ENCODE measurements at places on chromosomes 6 and 20. TPM values are rescaled to one million over a fixed set of nuclear protein-coding genes. Genes with fewer than 3 reads are reported as not detected.

DNA sequence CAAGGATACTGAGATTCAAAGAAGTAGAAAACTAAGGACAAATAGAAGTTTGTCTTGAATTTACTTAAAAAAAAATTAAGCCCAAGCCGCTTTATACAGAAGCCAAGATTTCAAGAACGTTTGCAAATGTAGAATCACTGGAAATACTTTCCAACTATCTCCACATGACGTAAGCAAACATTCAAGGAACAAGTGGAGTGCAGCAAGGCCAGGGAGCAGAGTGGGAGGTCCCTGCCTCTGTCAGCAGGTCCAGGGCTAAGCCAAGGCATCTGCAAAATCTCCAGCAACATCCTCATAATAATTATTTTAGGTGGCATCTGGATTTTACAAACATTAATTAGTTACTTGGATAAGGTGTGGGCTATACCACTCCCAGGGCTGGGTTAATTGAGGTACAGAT lies 60.1 kb upstream of the AKIRIN2 start:
- H3K27me3 ChIP-seq, result no peaks in the 10 kb centered on the region
- H3K36me3 ChIP-seq, result no peaks in the 10 kb centered on the region
- no peak overlapping the region for H3K4me3 ChIP-seq
- no peak overlapping the region for H3K27ac ChIP-seq

DNA sequence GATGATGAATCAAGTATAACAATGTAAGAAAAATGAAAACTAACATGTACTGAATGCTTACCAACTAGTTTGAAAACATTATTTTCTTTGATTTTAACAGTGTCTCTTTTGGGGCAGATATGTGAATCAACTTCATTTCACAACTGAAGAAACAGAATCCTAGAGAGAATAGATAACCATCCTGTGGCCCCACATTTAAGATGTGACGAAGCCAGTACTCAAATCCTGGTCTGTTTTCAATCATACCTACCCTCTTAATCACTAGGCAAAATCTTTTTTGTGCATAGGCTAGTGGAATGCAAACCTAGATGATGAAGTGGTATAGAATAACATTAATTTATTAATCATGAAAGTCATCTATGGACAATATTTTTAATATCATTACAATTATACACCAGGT lies 371.6 kb upstream of the EPHA7 start:
- H3K36me3 ChIP-seq, result no peaks in the 10 kb centered on the region
- no peaks in the 10 kb centered on the region for H3K27me3 ChIP-seq
- no peak overlapping the region for H3K27ac ChIP-seq
- no peaks in the 10 kb centered on the region for H3K4me1 ChIP-seq
- H3K4me3 ChIP-seq, result no peak overlapping the region
- DNase-seq, result no peak

The DEFB132 gene
- total RNA-seq, result not detected

GRCh38 chr20:43963233-43963632 lies 48.6 kb downstream of the TOX2 start:
- no peak overlapping the region for H3K4me3 ChIP-seq
- no peak for DNase-seq
- H3K36me3 ChIP-seq, result no peaks in the 10 kb centered on the region
- no peaks in the 10 kb centered on the region for H3K27me3 ChIP-seq
- peaks cover 31% of the 10 kb centered on the region for H3K4me1 ChIP-seq

The SLC22A1 gene
- total RNA-seq, result 4.2 TPM

GRCh38 chr6:37583261-37583660 lies 83.6 kb upstream of the CCDC167 start:
- no peaks in the 10 kb centered on the region for H3K27me3 ChIP-seq
- no peaks in the 10 kb centered on the region for H3K36me3 ChIP-seq

DNA sequence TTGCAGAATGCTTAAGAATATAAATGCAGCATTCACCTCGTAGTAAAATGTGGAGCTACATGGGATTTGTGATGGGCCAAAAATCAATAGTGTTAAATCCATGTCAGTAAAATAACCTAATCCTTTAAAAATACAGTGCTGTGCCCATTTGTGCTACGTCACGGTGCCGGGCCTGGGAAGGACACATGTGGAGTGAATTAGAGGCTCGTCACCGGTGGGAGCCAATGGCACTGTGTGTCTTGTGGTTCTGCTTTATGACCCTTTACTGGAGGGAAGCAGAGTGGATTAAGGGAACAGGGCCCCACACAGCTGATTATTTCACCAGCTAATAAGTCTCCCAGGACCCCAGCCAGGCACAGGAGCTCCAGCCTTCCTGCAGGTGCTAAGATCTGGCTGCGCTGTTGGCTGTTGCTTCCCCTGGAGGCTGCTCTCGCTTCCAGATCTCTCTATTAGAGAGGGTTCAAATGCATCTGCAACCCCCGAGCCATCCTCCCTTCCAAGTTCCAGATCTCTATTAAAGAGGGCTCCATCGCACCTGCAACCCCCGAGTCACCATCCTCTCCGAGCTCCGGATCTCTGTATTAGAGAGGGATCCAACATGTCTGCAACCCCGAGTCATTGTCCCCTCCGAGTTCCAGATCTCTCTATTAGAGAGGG lies 405.8 kb downstream of the CDH4 start:
- no peak overlapping the region for H3K27ac ChIP-seq
- H3K4me1 ChIP-seq, result no peaks in the 10 kb centered on the region
- no peak for DNase-seq
- no peak overlapping the region for H3K4me3 ChIP-seq
- no peaks in the 10 kb centered on the region for H3K27me3 ChIP-seq

DNA sequence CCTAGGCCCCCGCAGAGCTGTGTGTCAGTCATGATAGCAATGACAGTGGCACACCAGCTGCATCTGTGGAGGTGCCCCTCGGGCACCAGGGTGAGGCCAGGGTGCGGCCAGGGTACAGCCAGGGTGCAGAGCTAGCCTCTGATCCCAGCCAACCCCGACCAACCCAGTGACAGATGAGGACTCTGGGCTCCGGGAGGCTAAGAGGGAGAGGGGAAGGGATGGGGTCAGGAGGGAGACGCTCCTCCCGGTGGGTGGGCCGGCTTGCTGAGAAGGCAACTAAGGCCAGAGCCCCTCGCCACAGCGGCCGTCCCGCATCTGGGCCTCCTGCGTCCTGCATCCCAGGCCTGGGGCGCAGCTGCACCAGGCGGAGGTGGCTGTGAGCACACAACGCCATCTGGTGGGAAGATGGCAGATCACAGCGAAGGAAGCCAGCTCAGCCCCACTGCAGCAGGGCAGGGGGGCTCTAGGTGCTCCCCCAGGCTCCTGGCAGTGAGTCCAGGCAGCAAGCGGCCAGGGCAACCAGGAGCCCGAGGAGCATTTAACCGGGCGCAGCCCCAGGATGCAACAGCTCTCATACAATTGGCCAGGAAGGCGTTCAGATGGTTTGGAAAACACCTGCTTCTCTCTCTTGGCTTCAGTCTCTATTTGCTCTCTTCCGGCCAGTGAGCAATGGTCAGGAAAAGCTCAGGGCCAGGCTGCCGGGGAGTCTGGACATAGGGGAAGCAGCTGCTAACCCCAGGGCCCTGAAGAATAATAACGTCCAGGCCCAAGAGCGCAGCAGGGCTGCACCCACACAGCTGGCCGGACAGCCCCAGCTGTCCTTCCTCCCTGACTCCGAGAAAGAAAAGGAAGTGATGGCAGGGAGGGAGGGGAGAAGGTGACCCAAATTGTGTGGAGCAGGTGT lies 169.4 kb downstream of the TAF4 start:
- no peaks in the 10 kb centered on the region for H3K4me1 ChIP-seq
- no peaks in the 10 kb centered on the region for H3K27me3 ChIP-seq
- no peak overlapping the region for H3K4me3 ChIP-seq
- H3K36me3 ChIP-seq, result no peaks in the 10 kb centered on the region
- H3K27ac ChIP-seq, result no peak overlapping the region

The DEFB124 gene
- not detected for total RNA-seq

GRCh38 chr6:35357677-35358076 lies 15.3 kb downstream of the PPARD start:
- no peak overlapping the region for H3K27ac ChIP-seq
- no peak for DNase-seq
- H3K4me1 ChIP-seq, result peaks cover 19% of the 10 kb centered on the region
- H3K27me3 ChIP-seq, result no peaks in the 10 kb centered on the region
- no peak overlapping the region for H3K4me3 ChIP-seq

- H3K4me3 ChIP-seq, result no peak overlapping the region
- H3K27ac ChIP-seq, result no peak overlapping the region
- no peaks in the 10 kb centered on the region for H3K27me3 ChIP-seq
- DNase-seq, result no peak
Measured at GRCh38 chr20:4069751-4070150, 54.4 kb upstream of the RNF24 start.

- peak overlapping the region; percentile 98 for H3K27ac ChIP-seq
- H3K27me3 ChIP-seq, result no peaks in the 10 kb centered on the region
- H3K4me1 ChIP-seq, result peaks cover 48% of the 10 kb centered on the region
- peak overlapping the region; percentile 26 for H3K4me3 ChIP-seq
- H3K36me3 ChIP-seq, result peaks cover 57% of the 10 kb centered on the region
Measured at GRCh38 chr20:62652041-62652893, 10.0 kb downstream of the SLCO4A1 start.

DNA sequence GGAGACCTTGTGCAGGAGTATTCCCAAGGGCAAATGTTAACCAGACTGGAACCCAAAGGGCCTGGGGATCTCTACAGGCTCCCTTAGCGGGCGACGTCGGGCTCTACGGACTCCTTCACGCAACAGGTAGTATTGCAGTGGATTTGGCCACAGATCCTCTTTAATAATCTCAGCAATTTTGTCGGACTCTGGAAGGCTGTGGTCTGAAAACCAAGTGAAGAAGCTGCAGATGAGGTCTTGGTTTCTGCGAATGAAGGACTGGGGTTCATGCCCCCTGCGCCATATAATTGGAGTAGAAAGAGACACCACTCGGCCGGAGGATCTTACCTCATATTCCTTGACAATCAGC lies 1.3 kb downstream of the TSPYL1 start:
- peaks cover 48% of the 10 kb centered on the region for H3K4me1 ChIP-seq
- peak overlapping the region; percentile 99 for H3K27ac ChIP-seq
- DNase-seq, result no peak

DNA sequence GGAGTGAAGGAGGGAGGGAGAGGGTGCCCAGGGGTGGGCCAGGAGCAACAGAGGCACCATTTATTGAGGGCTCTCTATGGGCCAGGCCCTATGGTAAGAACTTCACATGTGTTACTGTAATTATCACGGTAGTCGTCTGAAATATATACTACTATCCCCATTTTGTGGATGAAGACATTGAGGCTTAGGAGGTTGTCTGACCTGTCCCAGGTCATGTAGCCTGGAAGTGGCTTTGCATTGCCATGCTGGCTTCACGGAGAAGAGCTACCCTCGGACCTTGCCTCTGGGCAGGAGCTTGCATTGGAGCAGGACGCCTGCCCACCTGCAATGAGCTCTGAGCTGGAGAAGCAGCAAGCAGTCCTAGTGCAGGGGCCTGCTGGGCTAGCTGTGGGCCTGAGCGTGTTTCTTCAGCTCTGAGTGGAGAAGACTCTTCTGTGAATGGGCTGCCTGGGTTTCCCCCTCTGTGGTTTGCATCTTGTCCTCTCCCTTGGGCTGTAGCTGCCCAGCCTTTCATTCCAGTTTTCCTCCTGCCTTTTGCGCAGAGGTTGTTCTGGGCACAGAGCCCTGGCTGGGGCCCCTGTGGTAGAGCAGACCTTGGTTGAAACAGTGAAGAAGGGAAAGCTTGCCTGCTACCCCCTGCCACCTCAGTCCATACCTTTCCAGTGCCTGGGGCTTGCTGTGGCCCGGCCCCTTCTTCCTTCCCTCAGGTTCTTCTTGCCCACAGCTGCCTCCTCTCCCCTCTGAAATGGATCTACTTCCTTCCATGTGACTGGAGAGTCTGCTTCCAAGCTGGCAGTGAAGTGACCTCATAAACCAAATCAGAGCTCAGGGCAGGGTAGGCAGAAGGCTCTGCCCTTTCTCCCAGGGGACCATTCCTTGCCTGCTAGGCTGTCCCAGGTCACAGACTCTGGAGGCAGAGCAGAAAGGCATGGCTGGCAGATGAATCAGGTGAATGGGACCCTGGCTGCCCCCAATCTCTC lies 24.1 kb upstream of the SRF start:
- no peaks in the 10 kb centered on the region for H3K27me3 ChIP-seq
- H3K4me3 ChIP-seq, result no peak overlapping the region
- peaks cover 10% of the 10 kb centered on the region for H3K4me1 ChIP-seq
- H3K36me3 ChIP-seq, result no peaks in the 10 kb centered on the region
- no peak for DNase-seq

The FNDC1 gene
- total RNA-seq, result 1.0 TPM

- no peak for DNase-seq
- H3K36me3 ChIP-seq, result no peaks in the 10 kb centered on the region
- H3K27me3 ChIP-seq, result no peaks in the 10 kb centered on the region
- H3K4me3 ChIP-seq, result no peak overlapping the region
- peaks cover 12% of the 10 kb centered on the region for H3K4me1 ChIP-seq
Measured at GRCh38 chr6:1553562-1554083, 56.1 kb upstream of the FOXC1 start.

GRCh38 chr20:58212636-58213035 lies 15.8 kb downstream of the ANKRD60 start:
- DNase-seq, result no peak
- no peak overlapping the region for H3K27ac ChIP-seq
- no peaks in the 10 kb centered on the region for H3K36me3 ChIP-seq
- no peak overlapping the region for H3K4me3 ChIP-seq

The NHLRC1 gene
- total RNA-seq, result 2.6 TPM

The PIGU gene
- total RNA-seq, result 13.6 TPM

DNA sequence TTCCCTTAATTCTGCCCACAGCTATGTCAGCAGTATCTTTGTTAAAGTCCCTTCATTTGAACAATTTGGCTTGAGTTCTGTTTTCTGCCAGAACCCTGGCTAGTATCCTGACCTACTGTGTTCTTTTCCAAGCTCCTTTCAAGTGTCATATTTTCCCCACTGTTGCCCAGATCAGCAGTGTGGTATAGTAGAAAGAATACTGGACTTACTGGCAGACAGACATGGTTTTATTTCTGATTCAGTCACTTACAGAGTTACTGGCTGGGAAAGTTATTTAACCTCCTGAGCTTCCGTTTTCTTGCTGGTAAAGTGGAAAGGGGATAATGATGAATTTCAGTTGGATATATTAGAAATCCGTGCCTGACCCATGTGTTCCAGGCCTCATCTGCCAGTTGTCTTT lies 39.8 kb upstream of the RAB23 start:
- H3K27ac ChIP-seq, result no peak overlapping the region
- H3K4me3 ChIP-seq, result no peak overlapping the region
- no peaks in the 10 kb centered on the region for H3K4me1 ChIP-seq
- no peaks in the 10 kb centered on the region for H3K27me3 ChIP-seq
- DNase-seq, result no peak

DNA sequence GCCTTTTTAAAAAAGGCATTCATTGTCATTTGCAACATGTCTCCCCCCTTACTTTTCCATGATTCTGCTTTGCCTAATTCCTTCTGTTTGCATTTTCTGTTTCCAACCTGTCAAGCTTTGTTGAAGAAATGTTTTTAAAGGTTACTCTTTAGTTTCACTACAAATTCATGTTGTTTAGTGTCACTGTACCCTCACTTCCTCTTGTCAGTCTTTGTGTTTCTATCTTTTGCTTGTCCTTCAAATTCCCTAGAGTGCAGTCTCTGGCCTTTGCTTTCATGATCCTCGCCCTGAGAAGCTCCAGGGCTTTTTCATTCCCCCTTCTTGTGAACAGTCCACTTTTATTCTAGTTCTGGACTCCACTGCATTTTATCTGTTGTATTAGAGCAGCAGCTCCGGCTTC lies 90.6 kb downstream of the MAP3K4 start:
- no peak overlapping the region for H3K4me3 ChIP-seq
- peaks cover 96% of the 10 kb centered on the region for H3K36me3 ChIP-seq
- H3K27me3 ChIP-seq, result no peaks in the 10 kb centered on the region
- H3K27ac ChIP-seq, result no peak overlapping the region
- no peak for DNase-seq
- no peaks in the 10 kb centered on the region for H3K4me1 ChIP-seq

Data from upper lobe of left lung (tissue), 6 donors.